Calu3 (cell line): ENCODE measurements at places on chromosomes 16 and 17. TPM values are rescaled to one million over a fixed set of nuclear protein-coding genes. Genes with fewer than 3 reads are reported as not detected.
A peak's percentile ranks its signal among the peaks of the same experiment; 100 is the strongest.

Gene PLCD3
- 34.4 and 64.3 TPM in 2 replicates for total RNA-seq

Gene PYY
- not detected in 2 replicates for total RNA-seq

Gene CDT1
- 74.8 and 82.5 TPM in 2 replicates for total RNA-seq

Gene FOXJ1
- total RNA-seq = 0.15 TPM in 1 of 2 replicates, not detected in the other

Gene KRT17
- 472 and 593 TPM in 2 replicates for total RNA-seq

Gene C16orf46
- total RNA-seq = 2.2 TPM in 1 of 2 replicates, not detected in the other

Gene LITAFD
- not detected in 2 replicates for total RNA-seq

DNA sequence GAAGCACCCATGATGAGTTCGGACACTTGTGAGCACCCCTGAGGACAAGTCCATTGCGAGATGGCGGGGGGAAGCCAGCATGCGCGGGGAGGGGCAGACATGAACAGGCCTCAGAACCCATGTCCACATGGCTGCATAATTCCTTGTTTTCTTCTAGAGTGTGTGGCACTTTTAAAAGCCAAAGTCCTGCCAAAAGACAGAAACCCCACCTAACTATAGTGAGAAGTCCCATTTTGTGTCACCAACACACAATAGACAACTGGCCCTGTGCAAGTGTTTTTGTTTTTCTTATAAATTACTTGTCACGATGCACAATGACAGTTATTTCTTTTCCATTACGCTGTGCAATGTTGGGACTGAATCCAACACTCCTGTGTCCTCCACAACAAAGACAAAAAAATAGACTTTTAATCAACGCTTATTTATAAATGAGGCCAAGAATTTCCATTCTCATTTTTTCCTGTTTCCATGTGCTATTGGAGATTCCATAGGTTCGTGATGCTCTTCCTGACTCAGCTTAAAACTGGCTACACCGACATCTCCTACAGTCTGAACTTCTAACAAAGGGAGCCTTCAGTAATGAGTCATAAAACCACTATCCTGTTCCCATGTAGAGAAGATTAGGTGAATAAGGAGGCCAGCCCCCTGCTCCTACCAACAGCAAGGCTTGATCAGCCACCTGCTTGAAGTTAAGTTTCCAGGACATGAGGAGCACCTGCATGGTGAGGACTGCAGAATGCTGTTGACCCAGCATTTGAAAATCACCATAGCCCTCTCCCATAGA lies 98.9 kb downstream of the ZNF423 start:
- no peaks in the 10 kb centered on the region for H3K4me1 ChIP-seq
- no peaks in the 10 kb centered on the region for H3K36me3 ChIP-seq
- H3K4me3 ChIP-seq = no peak overlapping the region
- DNase-seq = no peak

GRCh38 chr17:8502126-8502525 lies 66.4 kb downstream of the NDEL1 start:
- H3K27ac ChIP-seq = no peak overlapping the region
- H3K4me3 ChIP-seq = no peak overlapping the region
- H3K4me1 ChIP-seq = no peaks in the 10 kb centered on the region
- no peaks in the 10 kb centered on the region for H3K27me3 ChIP-seq
- DNase-seq = no peak

DNA sequence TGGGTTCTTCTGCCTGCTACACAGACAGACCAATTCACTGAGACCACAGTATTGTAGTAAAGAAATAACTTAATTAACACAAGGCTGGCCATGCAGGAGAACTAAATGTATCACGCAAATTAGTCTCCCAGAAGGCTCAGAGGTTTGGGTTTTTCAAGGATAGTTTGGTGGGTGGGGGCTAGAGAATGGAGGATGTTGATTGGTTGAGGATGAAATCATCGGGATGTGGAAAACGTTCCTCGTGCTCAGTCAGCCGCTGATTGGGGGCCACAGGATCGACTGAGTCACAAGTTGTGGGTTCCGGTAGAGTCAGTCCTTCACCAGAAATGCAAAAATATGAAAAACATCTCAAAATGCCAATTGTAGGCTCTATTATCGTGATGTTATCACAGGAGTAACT lies 18.7 kb downstream of the RHOT1 start:
- no peak overlapping the region for H3K4me3 ChIP-seq
- DNase-seq = no peak
- no peaks in the 10 kb centered on the region for H3K27me3 ChIP-seq
- peaks cover 15% of the 10 kb centered on the region for H3K36me3 ChIP-seq

DNA sequence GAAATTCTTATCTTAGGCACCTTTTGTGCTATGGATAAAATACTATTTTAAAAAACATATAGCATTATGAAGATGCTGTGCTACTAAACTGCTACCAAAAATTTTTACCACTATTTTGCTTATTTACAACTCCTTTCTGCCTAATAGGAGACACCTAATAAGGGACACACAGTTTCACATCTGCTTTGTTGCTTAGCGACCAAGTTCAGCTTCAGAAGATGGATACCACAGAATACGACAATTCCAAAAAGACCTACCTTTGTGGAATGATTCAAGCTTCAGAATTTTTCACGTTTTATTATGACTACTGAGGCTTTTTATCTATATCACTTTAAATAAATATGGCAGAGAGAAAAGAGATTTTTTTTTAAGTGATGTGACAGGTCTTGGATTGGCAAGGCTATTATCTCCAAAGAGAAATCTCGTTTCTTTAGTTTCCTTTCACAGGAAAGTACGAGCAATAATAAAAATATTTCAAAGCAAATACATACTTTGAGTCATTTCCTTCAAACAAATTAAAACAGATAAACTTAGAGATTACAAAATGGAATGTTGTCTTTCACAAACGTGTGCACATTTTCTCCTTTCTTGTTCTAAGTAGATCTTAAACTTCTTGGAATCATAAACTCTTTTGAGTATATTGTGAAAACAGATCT lies 35.4 kb downstream of the SPAG9 start:
- H3K4me1 ChIP-seq = peaks cover 23% of the 10 kb centered on the region
- H3K27me3 ChIP-seq = no peaks in the 10 kb centered on the region
- H3K36me3 ChIP-seq = peaks cover 7% of the 10 kb centered on the region

GRCh38 chr17:38451840-38452529 lies 23.7 kb downstream of the ARHGAP23 start:
- peaks cover 36% of the 10 kb centered on the region for H3K27me3 ChIP-seq
- H3K27ac ChIP-seq = peak overlapping the region; percentile 50
- DNase-seq = peak; percentile 73
- peaks cover 56% of the 10 kb centered on the region for H3K36me3 ChIP-seq
- peak overlapping the region; percentile 85 for H3K4me3 ChIP-seq

DNA sequence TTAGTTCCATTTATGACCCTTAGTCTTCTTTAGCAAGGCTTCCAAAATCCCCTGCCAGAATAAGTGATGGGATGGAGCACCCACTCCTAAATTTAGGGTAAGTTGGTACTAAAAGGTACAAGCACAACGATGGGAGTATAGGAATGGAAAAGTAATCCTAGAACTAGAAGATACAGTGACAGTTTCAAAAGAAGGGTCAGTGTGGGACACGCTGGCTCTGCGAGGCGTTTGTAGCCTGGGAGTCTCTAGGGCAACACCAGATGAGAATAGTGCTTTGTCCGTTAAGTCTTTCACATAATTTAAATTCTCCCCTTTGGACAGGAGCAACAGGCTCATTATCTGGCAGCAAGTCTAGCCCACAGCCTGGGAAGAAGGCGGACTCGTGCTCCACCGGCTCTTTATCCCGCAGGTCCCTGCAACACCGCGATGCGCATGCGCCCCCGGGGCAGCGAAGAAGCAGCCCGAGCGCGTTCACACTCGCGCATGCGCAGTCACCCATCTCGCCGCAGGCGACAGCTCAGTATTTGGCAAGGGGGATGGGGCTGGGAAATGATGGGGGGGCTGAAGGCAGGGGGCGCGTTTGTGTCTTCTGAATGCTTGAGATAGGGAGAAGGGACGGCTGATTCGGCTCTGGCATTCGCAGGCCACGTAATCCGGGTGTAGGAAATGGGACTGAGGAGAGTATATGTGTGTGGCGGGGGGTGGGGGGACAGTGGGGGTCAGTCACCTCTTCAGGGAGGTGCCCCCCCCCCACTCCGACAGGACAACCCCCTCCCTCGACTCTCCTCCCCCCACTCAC lies 564 bp downstream of the SPOP start:
- peaks cover 30% of the 10 kb centered on the region for H3K36me3 ChIP-seq
- peak; percentile 99 for DNase-seq
- H3K27ac ChIP-seq = peak overlapping the region; percentile 82
- H3K4me3 ChIP-seq = peak overlapping the region; percentile 78
- peaks cover 26% of the 10 kb centered on the region for H3K4me1 ChIP-seq

- no peaks in the 10 kb centered on the region for H3K4me1 ChIP-seq
- no peaks in the 10 kb centered on the region for H3K27me3 ChIP-seq
- no peak overlapping the region for H3K27ac ChIP-seq
- DNase-seq = no peak
Measured at GRCh38 chr17:13864521-13864920, 204.8 kb upstream of the COX10 start.

DNA sequence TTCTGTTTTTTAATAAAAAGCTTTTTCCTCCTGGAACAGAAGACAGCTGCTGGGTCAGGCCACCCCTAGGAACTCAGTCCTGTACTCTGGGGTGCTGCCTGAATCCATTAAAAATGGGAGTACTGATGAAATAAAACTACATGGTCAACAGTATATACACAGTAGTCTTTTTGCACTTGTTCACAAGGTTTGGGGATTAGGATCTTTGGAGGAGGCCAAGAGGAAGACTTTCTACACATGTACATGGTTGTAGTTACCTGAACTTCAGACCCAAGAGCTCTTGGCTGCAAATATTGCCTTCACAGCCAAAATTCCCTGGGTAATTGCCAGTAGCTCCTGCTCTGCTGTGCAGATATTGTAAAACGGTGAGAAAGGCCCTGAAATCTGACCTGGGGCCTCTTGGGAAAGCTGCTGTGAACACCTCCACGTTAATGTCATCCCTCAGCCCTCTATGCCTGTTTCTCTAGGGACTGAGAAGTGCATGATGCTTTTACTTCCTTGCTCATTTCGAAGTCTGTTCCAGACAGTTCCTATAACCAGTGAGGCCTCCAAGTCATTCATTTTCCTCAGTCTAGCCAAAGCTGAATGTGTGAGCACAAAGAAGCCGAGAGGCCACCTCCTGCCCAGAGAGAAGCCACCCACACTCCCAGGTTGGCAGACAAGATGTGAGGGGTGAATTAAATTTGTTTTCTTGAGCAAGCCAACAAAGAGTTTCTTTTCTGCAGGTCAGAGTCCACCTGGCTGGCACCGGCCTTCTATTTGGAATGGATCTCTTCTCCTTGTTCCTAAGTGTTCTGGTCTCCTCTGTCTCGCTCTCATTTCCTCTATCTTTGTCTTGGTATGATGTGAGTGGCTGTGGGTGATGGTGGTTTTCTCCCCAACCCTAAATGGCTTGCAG lies 15.9 kb downstream of the ANKRD40 start:
- peak overlapping the region; percentile 50 for H3K27ac ChIP-seq
- H3K36me3 ChIP-seq = peaks cover 61% of the 10 kb centered on the region
- DNase-seq = no peak
- no peaks in the 10 kb centered on the region for H3K27me3 ChIP-seq
- H3K4me3 ChIP-seq = peak overlapping the region; percentile 51

DNA sequence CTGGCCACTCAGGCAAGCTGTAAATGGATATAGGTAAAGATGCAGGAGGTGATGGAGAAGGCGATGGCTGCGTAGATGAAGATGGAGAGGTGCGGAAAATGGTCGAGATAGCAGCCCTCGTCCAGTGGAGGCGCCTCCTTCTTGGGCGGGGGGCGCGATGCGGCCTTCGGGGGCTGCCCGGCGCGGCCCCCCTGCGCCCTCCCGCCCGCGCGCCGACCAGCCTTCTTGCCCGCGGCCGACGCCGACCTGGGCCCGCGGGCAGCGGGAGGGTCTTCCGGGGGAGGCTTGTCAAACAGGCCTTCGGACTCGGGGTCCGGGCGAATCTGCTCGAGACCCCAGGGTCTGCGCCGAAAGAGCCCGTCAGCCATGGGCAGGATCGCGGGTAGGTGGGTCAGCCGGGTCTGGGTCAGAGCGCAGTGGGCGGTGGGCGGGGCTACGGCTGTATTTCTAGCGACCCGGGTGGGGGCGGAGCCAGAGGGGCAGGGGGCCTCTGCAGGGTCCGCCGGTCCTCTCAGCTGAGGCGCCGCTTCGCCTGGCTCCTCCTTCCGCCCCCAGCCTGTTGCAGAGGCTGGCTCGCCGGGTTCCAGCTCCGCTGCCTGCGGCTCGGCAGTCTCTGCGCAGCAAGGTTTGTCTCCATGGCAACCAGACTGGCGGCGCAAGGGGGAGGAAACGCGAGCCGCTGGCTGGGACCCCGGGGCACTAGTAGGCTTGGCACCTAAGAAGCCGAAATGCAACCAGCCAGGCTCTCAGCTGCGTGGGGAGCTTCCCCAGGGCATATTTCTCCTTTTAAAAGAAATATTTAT lies 14.4 kb downstream of the MIS12 start:
- H3K27ac ChIP-seq = no peak overlapping the region
- peaks cover 73% of the 10 kb centered on the region for H3K27me3 ChIP-seq
- peak; percentile 47 for DNase-seq
- H3K4me3 ChIP-seq = peak overlapping the region; percentile 69

GRCh38 chr16:4019371-4019791 lies 96.9 kb downstream of the ADCY9 start:
- no peak overlapping the region for H3K27ac ChIP-seq
- H3K4me3 ChIP-seq = peak overlapping the region; percentile 30
- peaks cover 6% of the 10 kb centered on the region for H3K36me3 ChIP-seq
- peaks cover 47% of the 10 kb centered on the region for H3K4me1 ChIP-seq
- DNase-seq = peak; percentile 16

DNA sequence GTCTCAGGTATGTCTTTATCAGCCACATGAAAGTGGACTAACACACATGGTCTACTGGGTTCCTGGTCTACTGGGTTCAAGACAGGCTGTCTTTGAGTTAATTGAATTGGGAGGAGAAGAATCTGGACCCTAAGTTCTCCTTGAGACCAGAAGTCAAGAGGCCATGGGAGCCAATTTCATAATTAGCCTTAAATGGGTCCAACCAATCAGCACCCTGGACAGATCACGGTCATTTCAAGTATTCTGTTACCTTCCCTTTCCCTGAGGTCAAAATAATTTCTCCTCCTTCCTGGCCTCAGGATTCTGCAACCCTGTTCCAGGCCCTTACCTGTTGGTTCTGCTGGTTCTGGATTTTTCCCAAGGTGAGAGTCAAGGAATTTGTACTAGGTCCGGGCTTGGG lies 23.8 kb downstream of the OSBPL7 start:
- no peaks in the 10 kb centered on the region for H3K36me3 ChIP-seq
- H3K4me1 ChIP-seq = no peaks in the 10 kb centered on the region
- no peak overlapping the region for H3K4me3 ChIP-seq
- H3K27ac ChIP-seq = no peak overlapping the region

GRCh38 chr17:82257473-82257872 lies 16.0 kb downstream of the CSNK1D start:
- H3K4me1 ChIP-seq = no peaks in the 10 kb centered on the region
- H3K4me3 ChIP-seq = no peak overlapping the region
- H3K27ac ChIP-seq = no peak overlapping the region
- H3K27me3 ChIP-seq = no peaks in the 10 kb centered on the region
- H3K36me3 ChIP-seq = peaks cover 75% of the 10 kb centered on the region
- no peak for DNase-seq

DNA sequence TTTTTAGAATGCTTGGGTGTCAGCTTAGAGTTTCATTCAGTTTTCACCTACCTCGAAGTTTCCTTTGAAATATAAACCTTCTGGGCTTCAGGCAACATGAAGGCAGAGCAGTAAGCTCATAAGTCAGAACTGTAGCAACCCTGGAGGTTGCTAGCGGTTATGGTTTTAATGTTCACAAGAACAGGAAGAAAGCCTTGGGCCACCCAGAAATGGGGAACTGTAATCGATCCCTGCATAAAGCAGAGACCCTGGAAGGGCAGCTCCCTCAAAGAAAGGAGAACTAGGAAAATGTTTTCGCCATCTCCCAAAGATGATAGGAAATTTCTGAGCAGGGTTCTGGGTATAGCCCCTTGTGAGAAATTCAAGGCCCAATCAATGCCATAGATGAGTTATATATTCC lies 47.8 kb upstream of the RASL10B start:
- no peaks in the 10 kb centered on the region for H3K4me1 ChIP-seq
- H3K36me3 ChIP-seq = peaks cover 36% of the 10 kb centered on the region
- no peak overlapping the region for H3K27ac ChIP-seq
- no peak overlapping the region for H3K4me3 ChIP-seq
